Nephron progenitor cell (in vitro differentiated cells): ENCODE measurements at places on chromosomes 4 and X.

DNA sequence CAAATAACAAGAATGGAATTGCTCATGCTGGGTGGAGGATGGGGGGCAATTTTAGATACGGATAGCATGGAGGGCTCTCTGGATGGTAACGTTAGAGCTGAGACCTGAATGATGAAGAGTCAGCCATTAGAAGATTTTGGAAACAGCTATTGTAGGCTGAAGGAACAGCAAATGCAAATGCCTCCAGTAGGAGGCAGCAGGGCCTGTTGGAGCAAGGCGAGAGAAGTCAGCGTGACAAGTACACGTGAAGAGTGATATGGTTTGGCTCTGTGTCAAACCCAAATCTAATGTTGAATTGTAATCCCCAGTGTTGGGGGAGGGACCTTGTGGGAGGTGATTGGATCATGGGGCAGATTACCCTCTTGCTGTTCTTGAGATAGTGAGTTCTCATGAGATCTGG is 59.3 kb upstream of the SOD3 start:
- H3K36me3 ChIP-seq, result peaks cover 7% of the 10 kb centered on the region
- no peak overlapping the region for H3K4me3 ChIP-seq
- H3K27me3 ChIP-seq, result peaks cover 31% of the 10 kb centered on the region
- H3K4me1 ChIP-seq, result no peaks in the 10 kb centered on the region
- DNase-seq, result no peak
- H3K27ac ChIP-seq, result no peak overlapping the region

DNA sequence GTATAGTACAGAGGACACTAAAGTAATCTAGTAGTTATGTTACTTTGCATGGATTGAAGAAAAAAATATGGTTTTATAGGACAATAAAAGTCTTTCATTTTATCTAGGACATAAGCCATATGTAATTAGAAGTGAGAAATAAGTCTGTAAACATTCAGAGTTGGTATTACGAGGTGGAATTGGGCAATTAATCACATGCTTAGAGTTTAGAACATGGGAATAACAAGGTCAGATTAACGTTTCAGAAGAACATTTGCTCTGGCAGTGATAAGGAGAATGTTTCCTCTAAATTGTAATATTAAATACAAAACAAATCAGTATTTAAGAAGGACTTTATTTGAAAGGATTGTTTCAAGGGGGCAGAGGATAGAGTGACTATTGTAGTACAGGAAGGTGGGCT is 15.6 kb upstream of the SULT1E1 start:
- H3K4me1 ChIP-seq, result no peaks in the 10 kb centered on the region
- H3K27ac ChIP-seq, result no peak overlapping the region
- H3K4me3 ChIP-seq, result no peak overlapping the region
- peaks cover 3% of the 10 kb centered on the region for H3K27me3 ChIP-seq
- no peak for DNase-seq

DNA sequence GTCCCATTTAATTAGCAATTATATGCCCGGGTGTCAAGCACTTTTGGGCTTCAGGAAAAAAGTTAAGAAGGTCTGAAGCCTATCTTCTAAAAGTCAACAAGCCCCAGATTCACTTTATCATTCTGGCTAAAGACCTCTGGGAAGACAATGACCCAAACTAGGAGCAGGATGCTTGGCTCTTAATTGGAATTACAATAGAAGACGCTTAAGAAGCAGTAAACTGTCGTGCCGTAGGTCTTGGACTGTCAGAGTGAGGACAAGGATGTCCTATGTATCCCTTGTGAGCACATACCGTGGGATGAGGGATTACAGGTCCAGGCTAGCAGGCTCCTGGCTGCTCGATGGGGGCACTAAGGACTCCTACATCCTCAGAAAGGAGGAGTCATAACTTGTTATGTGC is 3.2 kb upstream of the ARHGAP36 start:
- no peak for DNase-seq
- H3K27ac ChIP-seq, result no peak overlapping the region
- peaks cover 14% of the 10 kb centered on the region for H3K4me1 ChIP-seq
- H3K4me3 ChIP-seq, result no peak overlapping the region
- H3K27me3 ChIP-seq, result peaks cover 63% of the 10 kb centered on the region
- H3K36me3 ChIP-seq, result no peaks in the 10 kb centered on the region

GRCh38 chr4:54384563-54384962 is 155.5 kb downstream of the PDGFRA start:
- peaks cover 4% of the 10 kb centered on the region for H3K27me3 ChIP-seq
- H3K4me1 ChIP-seq, result peaks cover 17% of the 10 kb centered on the region
- H3K36me3 ChIP-seq, result no peaks in the 10 kb centered on the region
- DNase-seq, result no peak

GRCh38 chr4:126778348-126778747 is 854.4 kb upstream of the INTU start:
- H3K27ac ChIP-seq, result no peak overlapping the region
- no peak overlapping the region for H3K4me3 ChIP-seq
- no peaks in the 10 kb centered on the region for H3K4me1 ChIP-seq
- DNase-seq, result no peak

DNA sequence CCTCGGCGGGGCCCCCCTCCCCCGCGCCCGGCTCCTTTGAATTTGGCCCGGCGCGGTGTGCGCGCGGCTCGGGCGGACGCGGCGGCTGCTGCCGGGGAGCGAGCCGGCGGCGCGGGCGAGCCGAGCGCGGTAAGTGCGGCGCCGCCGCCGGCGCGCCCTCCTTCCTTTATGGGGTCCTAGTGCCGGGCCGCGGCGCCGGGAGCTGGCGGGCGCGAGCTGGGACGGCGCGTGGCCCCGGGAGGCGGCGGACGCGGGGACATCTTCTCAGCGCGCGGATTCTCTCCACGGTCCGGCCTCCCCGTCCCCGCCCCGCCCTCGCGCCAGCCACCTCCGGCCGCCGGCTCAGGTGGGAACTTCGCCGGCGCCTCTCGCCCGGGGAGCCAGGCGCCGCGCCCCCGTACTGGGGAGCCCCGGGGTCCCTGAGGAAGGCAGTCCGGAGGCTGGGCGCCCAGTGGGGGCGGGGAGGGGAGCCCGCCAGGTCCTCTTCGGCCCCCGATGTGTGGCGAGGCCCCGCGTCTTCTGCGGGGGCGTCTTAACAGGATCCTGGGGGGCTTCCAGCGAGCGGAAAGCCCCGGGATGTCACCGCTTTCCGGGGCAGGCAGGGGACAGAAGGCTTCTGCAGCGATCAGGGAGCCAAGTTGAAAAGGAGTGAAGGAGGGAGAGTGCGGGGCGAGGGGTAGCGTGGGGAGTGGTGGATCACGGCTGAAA is 98.4 kb upstream of the TENM3 start:
- peaks cover 26% of the 10 kb centered on the region for H3K27me3 ChIP-seq
- peak; percentile 67 for DNase-seq
- H3K27ac ChIP-seq, result peak overlapping the region; percentile 96
- H3K36me3 ChIP-seq, result no peaks in the 10 kb centered on the region
- peak overlapping the region; percentile 98 for H3K4me3 ChIP-seq

DNA sequence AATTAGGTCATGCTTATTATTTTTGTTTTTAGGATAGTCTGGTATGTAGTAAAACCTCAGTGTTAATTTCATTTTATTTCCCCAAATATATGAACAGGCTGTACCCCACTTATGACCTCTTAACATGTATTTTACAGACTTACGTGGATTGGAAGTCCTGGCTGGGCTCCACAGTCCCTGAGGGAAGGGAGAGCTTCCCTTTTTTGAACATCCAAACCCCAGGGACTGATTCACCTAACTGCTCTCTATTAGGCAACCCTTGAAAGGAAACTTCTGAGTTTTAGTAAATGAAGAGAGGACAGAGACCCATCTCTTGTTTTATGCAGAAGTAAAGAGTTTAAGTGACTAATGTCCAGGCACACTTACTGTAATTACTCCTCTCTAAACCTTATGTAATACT is 233.1 kb upstream of the SPRY1 start:
- no peaks in the 10 kb centered on the region for H3K4me1 ChIP-seq
- H3K36me3 ChIP-seq, result peaks cover 18% of the 10 kb centered on the region
- no peaks in the 10 kb centered on the region for H3K27me3 ChIP-seq
- DNase-seq, result no peak
- peak overlapping the region; percentile 81 for H3K27ac ChIP-seq
- no peak overlapping the region for H3K4me3 ChIP-seq

DNA sequence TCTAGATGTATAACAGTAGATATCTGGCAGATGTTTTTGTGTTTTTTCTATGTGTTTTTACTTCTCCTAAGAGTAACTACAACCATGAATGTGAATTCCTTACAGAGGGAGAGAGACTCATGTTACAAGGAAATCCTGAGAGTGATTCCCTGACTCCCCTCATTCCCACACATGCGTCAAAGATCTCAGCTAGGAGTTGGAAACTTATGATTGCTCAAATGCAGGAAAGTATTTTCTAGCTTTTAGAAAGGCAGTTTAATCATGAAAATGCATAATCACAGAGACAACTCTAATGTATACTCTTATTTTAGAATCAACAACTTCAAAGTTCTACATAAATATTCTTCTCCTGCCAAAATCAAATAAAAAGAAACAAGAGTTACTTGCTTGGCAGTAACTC is 121.8 kb downstream of the PDE5A start:
- H3K27ac ChIP-seq, result peak overlapping the region; percentile 95
- DNase-seq, result no peak
- H3K27me3 ChIP-seq, result no peaks in the 10 kb centered on the region
- no peak overlapping the region for H3K4me3 ChIP-seq
- peaks cover 24% of the 10 kb centered on the region for H3K36me3 ChIP-seq

DNA sequence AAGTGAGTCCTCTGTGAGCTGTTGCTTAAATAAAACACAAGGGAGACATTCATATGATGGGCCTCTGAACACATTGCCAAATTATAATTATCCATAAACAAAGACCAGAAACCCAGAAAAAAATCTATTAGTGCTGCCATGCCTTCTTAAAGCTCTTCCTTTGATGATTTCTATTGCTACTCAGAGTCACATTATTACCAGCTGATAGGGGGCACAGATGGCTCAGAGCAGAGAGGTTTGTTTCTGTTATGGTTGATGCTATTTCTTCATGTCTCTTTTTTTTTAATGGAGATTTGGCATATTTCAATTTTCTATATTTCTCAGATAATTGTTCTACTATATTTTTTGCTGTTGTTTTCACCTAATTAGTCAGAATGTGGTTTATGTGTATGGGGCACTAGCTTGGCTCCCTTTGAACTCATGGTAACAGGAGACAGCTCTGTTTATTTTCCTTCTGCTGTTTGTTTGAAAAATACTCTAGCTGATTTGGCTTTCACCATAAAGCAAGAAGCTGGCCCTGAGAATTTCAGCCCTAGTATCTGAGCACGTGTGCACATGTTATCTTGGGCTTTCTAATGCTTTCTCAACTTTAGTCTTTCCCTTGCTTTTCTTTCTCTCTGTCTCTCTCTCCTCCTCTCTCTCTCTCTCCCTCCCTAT is 568.8 kb downstream of the PPARGC1A start:
- peak overlapping the region; percentile 15 for H3K27ac ChIP-seq
- H3K4me3 ChIP-seq, result peak overlapping the region; percentile 2
- H3K27me3 ChIP-seq, result no peaks in the 10 kb centered on the region
- DNase-seq, result no peak
- no peaks in the 10 kb centered on the region for H3K36me3 ChIP-seq

DNA sequence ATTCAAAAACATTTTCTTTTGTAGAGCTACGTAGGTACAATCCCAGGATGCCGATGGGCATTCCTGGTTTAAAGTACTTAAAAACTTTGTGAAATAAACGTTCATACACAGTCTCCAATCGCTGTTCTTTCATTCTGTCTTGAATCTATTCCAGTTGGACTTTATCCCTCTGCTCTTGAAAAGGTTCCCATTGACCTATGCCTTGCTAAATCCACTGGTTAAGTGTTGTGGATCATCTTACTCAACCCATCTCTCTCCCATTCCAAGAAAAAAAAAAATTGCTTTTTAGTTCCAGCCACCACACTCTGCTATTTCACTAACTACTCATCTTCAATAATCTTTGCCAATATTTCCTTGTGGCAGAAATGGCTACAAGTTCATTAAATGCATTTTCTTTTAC is 542.3 kb upstream of the GRIA3 start:
- no peaks in the 10 kb centered on the region for H3K4me1 ChIP-seq
- H3K4me3 ChIP-seq, result no peak overlapping the region
- no peak for DNase-seq
- no peaks in the 10 kb centered on the region for H3K27me3 ChIP-seq
- no peak overlapping the region for H3K27ac ChIP-seq
- H3K36me3 ChIP-seq, result no peaks in the 10 kb centered on the region

DNA sequence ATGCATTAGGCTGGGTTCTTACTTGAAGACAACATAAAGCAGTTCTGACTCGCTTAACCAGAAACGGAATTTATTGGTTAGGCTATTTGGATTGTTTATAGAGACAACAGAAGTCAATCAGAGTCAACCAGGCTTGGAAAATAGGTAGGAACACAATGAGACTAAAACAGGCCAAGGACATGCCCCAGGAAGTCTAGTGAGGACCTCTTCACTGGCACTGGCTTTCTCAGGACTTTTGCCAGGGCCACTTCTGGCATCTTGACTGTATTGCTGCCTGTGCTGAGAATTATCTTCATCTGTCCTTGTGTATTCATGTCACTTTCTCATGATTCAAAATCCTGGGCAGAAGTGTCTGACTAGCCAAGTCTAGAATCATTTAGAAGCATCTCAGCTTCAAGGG is 19.6 kb downstream of the PGAM4 start:
- H3K4me3 ChIP-seq, result no peak overlapping the region
- peaks cover 9% of the 10 kb centered on the region for H3K4me1 ChIP-seq
- H3K27ac ChIP-seq, result no peak overlapping the region

- peaks cover 3% of the 10 kb centered on the region for H3K4me1 ChIP-seq
- DNase-seq, result no peak
- H3K36me3 ChIP-seq, result no peaks in the 10 kb centered on the region
These were observed 472.9 kb upstream of the GALNTL6 start for GRCh38 chr4:171340258-171340657.

DNA sequence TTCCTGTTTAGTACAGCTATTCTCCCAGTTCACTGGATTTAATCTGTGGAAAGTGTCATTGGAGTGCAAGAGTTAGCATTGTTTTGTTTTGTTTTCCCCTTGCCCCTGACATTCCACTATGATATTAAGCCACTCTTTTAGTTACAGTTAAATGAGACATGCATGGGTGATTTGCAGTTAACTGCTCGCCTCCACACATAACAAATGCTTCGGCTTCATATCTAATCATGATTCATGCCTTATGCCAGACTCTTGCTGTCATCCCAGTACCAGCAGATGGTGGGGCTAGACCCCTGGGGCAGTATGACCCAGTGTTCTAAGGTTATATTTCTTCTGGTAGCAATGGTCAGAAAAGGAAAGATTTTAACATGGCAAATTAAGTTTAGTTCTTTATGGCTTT is 80.1 kb downstream of the RAP1GDS1 start:
- H3K27me3 ChIP-seq, result no peaks in the 10 kb centered on the region
- peak overlapping the region; percentile 24 for H3K27ac ChIP-seq
- no peaks in the 10 kb centered on the region for H3K4me1 ChIP-seq
- no peak for DNase-seq
- peaks cover 4% of the 10 kb centered on the region for H3K36me3 ChIP-seq
- no peak overlapping the region for H3K4me3 ChIP-seq

DNA sequence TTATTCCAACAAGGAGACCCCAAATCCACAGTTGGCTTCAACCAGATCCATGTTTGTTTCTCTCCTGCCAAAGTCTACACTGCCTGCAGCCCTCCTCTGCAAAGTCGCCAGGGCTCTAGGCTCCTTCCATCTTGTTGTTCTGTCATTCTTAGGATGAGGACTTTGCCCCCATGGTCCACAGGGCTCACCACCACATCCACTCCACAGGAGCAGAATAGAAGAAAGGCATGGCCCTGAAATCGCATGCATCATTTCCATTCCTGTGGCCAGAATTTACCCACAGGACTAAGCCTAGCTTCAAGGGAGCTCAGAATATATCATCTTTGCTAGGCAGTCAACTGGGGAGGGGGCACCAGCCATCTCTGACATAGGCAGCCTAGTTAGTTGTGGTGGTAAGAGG is 254.7 kb downstream of the FBXW7 start:
- no peak overlapping the region for H3K4me3 ChIP-seq
- H3K27ac ChIP-seq, result no peak overlapping the region
- H3K27me3 ChIP-seq, result peaks cover 4% of the 10 kb centered on the region

GRCh38 chr4:107814758-107815157 is 10.0 kb upstream of the SGMS2 start:
- no peak overlapping the region for H3K27ac ChIP-seq
- H3K4me3 ChIP-seq, result no peak overlapping the region
- DNase-seq, result no peak
- H3K4me1 ChIP-seq, result peaks cover 44% of the 10 kb centered on the region
